ENCODE measurements at places on chromosomes 7 and 10.

- no peak for DNase-seq
Measured at GRCh38 chr10:20767028-20767427, 130.1 kb downstream of the NEBL start.

- DNase-seq, result no peak
Measured at GRCh38 chr7:2934984-2935740, 91.1 kb upstream of the GNA12 start.

DNA sequence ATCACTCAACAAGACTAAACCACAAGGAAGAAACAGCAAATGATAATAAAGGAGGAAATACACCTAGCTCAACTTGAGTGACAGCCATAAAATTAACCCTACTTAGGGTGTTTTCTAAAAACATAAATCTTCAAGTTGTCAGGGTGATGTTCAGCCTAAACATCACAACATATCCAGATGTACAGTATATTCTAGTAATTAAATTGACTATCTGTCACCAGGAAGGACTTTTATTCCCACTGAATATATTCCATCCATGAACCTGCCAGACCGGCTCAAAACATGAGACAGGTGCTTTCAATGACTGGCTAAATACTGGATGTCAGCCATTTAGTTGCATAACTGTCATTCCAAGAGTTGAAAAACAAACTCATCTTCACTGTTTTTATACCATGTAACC, 298.1 kb upstream of the NEBL start:
- no peak for DNase-seq

- DNase-seq, result peak; percentile 41
Measured at GRCh38 chr10:119191881-119192280, 13.3 kb upstream of the PRDX3 start.

- no peak for DNase-seq
Measured at GRCh38 chr10:71363936-71364335, 32.8 kb upstream of the CDH23 start.

DNA sequence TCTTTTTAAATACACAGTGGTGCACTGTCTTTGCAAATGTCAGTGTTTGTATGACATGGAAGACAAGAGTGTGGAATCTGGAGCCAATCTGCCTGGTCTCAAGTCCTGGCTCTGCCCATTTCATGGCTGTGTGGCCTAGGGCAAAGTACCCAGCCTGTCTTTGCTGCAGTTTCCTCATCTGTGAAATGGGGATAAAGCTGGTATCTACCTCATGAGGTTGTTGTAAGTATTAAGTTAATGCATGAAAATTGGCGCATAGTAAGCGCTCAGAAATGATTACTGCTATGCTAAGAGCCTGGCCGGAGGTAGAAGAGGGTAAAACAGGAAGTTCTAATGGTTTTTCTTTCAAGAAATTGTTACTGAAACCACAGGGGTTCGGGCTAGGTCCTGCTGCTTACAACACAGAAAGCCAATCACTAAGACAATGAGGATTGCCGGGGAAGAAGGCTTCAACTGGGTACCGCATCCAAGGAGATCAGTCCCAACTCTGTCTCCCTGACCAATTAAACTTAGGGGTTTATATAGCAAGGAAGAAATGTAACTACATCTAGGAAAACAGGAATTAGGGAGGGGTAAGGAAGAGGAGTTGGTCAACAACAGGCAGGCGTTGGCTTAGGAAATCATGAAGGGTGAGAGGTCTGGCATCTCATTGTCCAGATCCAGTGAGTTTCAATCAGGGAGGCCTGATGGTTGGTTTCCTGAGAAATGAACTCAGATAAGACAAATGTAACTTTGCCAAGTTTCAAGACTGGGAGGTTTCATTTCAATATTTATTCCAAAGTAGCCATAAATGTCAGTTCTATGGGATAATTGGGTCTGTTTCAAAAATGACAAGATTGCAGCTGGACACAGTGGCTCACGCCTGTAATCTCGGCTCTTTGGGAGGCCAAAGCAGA, 57.0 kb downstream of the CHST3 start:
- DNase-seq, result no peak

DNA sequence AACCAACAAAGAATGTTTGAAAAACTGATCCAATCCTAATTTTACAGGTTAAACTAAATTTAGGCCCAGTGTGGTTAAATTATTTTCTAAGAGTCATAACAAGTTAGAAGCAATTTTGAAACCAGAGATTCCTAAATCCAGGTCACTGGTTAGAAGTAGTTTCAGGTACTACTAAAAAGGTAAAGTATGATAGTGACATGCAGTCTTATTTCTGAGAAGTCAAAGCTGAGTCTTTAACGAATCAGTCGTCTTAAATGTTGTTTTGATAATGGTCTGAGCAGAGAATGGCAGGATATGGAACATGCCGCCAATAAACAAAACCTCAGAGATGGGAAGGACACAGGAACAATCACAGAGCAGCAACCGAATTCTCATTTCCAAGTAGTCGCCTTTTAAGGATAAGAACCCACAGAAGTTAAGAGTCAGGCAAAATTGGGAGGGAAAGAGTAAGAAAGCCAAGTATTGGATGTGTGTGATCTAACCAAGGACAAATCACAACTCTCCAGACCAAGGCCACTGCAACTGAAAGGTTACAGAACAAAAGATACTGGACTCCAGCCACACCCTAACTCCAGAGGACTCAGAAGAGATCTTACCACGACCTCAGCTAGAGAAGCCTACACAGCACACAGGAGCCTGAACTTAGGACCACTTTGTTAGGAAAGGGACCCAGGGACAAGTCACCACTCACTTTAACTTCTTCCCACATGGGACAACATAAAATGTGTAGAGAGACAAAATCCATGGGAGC, 19.7 kb downstream of the TMEM243 start:
- DNase-seq, result no peak

GRCh38 chr7:44058759-44059218, 6.6 kb downstream of the PGAM2 start:
- DNase-seq, result no peak

DNA sequence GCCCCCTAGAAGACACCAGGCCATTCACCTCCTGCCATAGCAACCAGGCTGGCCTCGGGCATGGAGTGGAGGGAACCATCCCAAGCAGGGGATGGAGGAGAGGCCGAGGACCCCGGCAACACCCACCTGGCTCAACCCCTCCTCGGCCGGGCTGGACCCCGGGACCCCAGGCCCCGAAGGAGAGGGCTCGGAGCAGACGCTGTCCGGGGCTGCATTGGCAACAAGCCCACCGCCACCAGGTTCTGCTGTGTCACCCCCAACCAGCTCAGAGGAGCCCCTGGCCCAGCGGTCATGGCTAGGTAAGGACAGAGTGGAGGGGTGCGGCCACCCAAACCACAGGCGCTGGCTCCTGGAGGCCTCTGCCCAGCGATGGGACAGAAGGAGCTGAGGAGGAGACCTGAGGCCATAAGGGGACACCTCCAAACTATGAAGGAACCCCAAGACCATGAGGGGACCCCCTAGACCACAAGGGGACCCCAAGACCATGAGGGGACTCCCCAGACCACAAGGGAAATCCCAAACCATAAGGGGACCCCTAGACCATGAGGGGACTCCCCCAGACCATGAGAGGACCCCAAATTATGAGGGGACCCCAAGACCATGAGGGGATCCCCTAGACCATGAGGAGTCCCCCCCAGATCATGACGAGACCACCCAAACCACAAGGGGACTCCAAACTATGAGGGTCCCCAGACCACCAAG, 74.7 kb upstream of the PDGFA start:
- DNase-seq, result no peak

GRCh38 chr10:60937784-60938654, 6.0 kb downstream of the RHOBTB1 start:
- no peak for DNase-seq

GRCh38 chr10:12701696-12702095, 299.8 kb downstream of the CCDC3 start:
- no peak for DNase-seq

DNA sequence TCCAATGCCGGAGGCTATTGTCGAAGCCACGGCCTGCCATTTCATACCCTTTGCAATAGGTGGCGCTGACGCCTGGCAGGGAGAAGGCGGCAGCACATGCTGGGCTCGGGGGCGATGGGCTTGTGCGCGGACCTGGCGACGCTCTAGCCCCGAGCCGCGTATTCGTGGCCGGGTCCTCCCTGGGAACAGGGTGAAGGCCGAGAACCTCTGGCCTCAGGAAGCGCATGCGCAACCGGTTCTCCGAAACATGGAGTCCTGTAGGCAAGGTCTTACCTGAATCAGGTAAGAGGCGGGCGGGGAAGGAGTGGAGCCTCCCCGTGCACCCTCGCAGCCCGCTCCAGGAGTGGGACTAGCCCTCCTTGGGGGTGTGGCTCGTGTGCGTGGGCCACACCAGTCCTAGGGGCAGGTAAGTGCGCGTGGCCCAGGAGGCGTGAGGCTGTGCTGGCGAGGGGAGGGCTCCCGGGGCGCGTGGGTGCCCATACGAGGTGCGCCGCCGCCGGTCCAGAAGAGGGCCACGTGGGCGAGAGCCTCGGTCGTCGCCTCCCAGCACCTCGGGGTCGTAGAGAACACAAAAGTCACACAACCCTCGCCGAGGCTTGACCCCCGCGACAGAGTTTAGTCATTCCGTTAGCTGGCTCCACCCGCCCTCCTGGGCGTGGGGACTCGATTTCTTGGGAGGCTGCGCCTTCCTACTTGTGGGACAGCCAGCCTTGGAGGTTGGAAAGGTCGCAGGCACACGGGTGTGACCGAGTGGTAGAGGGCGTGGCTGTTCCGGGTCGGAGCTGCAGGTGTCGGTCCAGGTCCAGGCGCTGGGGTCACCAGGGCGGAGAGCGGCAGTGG, 5.6 kb upstream of the MEST start:
- peak; percentile 57 for DNase-seq

GRCh38 chr7:151740081-151740851, 136.6 kb downstream of the PRKAG2 start:
- no peak for DNase-seq

DNA sequence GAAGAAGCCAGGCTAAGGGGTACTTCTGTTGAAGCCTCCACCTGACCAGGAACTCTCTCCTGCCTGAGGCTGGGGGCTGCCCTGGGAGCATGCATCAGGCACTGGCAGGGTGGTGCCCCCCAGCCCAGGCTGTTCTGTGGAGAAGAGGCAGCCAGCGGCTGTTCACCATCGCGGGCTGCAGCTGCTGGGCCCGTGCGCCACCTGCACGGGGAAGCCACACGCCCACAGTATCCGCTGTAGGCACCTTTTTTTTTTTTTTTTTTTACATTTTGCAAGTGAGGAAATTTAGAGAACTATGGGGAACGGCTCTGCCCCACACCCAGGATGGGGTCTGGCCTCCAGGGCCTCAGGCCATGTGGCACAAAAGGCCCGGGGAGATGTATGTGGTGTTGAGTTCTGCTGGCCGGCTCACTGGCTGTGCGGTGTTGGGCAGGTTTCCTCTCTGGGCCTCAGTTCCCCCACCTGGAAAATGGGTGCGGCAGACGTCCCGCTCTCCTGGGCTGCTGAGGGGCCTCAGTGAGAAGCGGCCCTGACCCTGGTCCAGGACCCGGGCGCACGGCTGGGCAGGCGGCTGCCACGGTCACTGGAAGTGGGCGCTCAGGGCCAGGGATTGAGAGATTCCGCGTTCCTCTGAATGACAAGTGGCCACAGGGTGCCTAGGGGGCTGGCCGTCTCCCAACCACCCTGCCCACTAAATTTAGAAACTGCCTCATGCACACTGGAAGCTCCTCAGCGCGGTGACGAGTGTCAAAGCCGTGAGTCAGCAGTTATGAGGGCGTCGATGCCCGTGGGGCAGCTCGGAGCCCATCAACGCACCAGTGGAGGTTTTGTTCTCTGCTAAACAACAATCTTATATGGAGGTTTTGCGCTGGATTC, 8.8 kb upstream of the INTS1 start:
- DNase-seq, result peak; percentile 46

DNA sequence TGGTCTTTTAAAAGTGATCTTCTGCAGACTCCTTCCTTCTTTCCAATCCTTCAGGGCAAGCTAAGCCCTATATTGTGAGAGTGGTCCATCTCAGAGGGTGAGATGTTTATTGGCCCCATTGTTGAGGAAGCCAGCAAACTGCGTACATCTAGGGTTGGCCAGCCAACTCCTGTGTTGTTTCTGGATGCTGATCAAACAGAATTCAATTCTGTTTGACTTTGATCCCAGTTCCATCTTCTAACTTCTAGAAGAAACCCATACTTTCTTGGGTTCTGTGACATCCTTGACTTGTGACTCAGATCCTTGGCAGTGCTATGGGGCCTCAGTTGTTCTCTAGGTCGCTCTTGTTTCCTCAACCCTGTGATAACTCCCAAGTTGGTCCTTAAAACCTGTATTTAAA, 116.2 kb downstream of the LSMEM1 start:
- no peak for DNase-seq

GRCh38 chr10:11511321-11511720, 100.1 kb downstream of the USP6NL start:
- no peak for DNase-seq

GRCh38 chr10:112209684-112210131, 26.1 kb upstream of the GPAM start:
- DNase-seq, result no peak

DNA sequence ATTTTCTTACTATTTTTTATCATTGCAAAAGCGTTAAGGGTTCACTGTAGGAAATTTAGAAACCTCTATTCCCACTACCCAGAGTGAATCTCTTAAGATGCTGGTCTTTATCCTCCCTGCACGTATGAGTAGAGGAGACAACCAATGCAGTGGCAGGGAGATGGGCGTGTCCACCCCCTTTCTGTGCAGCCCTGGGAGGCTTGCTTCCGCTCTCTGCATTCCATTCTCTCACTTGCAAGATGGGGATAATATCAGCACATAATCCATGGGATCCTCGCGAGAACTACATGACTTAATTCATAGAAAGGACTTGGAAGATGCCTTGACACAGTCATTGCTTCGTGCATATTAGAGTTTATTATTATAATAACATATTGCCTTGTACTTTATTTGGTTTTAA, 196.2 kb downstream of the KLF6 start:
- DNase-seq, result no peak

DNA sequence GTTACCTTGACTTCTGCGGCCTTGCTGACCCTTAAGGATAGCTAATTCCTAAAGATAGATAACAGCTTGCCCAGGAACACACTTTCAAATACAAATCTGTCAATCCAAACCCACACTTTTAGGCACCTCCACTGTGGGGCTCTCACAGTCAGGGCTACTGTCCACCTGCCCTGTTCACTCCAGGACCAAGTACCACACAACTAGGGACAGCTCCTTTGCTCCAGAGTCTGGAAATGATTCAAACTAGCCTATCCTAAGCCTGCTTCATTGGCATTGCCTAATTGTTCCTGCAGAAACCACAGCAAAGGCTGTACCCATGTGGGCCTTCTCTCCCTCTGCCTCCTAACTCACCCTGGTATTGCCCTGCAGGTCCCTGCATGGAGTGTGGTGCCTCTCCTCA, 538.9 kb upstream of the IGFBP3 start:
- DNase-seq, result no peak

- DNase-seq, result no peak
Measured at GRCh38 chr7:121271098-121271497, 57.7 kb upstream of the WNT16 start.

- no peak for DNase-seq
Measured at GRCh38 chr7:26599982-26600381, 264.4 kb downstream of the SKAP2 start.
